ENCODE measurements at places on chromosomes 6 and 20.

- DNase-seq = no peak
These were observed 33.2 kb upstream of the MYB start for GRCh38 chr6:135147637-135148592.

- DNase-seq = no peak
These were observed 978.5 kb downstream of the TBC1D32 start for GRCh38 chr6:120355822-120356221.

GRCh38 chr20:62611819-62612218 lies 30.5 kb upstream of the SLCO4A1 start:
- no peak for DNase-seq

DNA sequence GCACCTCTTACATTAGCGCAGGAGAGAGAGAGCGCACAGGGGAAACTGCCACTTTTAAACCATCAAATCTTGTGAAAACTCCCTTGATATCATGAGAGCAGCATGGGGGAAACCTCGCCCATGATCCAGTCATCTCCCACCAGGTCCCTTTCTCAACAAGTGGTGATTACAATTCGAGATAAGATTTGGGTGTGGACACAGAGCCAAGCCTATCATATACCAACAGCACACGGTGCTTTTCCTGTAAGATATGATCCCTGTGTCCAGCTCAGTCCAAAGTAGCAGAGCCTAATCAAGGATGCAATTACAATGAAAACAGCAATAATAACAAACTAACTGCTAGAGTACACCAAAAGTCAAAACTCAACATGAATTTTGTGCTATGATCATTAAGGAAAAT lies 148.7 kb upstream of the TCF21 start:
- no peak for DNase-seq

GRCh38 chr6:133952815-133953633 lies at the start of gene TBPL1:
TBPL1 (plus strand) TSS chr6:133953224; CDS start chr6:133980126, 26,902 bp downstream.
- DNase-seq = peak; percentile 88

DNA sequence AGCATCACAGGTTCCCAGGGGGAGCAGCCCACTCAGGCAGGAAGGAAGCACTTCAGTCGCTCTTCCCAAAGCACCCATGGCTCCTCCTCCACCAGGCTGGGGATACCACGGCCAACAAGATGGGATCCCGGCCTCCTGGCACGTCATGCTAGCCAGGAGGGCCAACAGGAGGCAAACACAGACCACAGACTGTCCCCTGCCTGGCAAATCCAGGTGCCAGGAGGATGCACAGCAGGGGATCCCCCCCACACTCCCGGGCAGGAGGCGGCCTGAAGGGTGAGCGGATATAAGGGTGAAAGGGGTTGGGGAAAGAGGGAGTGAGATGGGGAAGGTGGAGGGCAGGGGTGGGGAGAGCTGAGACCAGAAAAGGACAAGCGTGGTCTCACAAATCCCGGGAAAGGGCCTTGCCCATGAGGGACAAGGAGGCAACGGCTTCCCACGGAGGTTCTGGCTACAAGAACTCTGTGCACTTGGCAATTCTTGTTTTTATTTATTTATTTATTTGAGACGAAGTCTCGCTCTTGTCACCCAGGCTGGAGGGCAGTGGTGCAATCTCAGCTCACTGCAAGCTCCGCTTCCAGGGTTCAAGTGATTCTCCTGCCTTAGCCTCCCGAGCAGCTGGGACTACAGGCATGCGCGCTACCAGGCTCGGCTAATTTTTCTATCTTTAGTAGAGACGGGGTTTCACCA lies 7.2 kb downstream of the PXDC1 start:
- DNase-seq = no peak

- no peak for DNase-seq
These were observed 232.0 kb downstream of the BCAS1 start for GRCh38 chr20:53838311-53838868.

DNA sequence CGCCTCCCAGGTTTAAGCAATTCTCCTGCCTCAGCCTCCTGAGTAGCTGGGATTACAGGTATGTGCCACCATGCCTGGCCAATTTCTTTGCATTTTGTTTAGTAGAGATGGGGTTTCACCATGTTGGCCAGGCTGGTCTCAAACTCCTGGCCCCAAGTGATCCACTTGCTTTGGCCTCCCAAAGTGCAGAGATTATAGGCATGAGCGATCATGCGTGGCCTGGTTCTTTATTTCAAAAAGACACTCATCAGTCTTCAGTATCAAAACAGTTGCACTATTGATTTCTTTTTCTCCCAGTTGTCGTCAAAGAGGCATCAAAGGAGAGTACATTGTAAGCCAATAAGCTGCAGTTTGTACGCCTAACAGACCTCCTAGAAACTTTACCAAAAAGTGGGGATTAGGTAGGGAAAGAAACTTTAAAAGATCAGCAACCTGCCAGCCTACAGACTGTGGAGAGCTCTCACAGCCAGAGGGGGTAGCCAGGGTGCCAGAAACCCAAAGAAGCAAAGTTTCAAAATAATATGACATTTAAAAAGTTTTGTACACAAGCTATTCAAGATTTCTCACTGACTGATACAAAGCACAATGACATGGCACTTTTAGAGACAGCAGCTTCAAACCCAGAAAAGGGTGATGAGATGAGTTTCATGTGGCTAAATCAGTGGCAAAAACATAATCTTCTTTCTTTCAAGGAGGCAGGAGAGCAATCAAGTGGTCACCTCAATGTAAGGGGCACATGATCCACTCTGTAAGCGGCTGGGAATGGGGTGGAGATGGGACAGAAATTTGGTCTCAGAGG lies 83.0 kb upstream of the RALY start:
- no peak for DNase-seq

GRCh38 chr6:112130878-112131277 lies 43.5 kb downstream of the FAM229B start:
- no peak for DNase-seq

GRCh38 chr6:84392261-84392660 lies 164.8 kb upstream of the CEP162 start:
- DNase-seq = no peak

DNA sequence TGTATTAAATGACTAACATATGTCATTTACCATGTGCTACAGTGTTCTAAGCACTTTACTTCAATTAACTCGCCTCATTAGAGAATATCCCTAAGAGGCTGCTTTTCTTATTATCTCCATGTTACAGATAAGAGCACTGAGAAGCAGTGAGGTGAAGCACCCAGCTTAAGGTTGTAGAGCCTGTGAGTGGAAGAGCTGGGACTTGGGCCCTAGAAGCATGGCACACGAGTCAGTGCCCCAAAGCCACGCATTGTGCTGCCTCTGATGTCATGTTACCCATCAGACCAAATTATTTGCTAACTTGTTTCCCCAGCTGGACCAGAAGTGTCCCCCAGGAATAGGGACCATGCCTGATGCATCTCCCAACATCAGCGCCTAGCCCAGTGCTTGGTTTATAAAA lies 34.1 kb downstream of the POFUT1 start:
- no peak for DNase-seq

GRCh38 chr6:138559143-138559542 lies 59.8 kb upstream of the NHSL1 start:
- no peak for DNase-seq

DNA sequence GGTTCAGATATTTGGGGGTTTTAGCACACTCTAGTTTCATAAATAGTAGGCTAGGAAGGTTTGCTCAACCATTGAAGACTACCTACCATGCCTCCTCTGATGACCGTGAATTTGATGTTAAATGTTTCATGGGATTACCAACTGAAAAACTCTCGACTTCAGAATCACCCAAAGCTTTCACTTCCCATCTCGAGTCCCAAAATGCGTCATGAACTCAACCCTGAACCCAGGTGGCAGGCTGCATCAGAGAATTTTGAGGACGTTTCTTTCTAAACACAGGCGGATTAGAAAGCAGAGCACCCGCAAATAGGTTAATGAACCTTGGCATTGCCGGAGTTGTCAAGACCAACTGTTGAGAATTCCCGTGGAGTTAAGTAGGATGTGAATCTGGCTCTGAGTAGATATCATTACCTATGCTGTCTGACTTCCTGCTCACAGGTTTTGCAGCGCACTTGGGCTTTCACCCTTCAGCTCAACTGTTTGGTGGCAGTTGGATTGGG lies 98.4 kb upstream of the ADTRP start:
- no peak for DNase-seq
